ENCODE measurements at places on chromosomes 1 and 21.
A peak's percentile ranks its signal among the peaks of the same experiment; 100 is the strongest.

DNA sequence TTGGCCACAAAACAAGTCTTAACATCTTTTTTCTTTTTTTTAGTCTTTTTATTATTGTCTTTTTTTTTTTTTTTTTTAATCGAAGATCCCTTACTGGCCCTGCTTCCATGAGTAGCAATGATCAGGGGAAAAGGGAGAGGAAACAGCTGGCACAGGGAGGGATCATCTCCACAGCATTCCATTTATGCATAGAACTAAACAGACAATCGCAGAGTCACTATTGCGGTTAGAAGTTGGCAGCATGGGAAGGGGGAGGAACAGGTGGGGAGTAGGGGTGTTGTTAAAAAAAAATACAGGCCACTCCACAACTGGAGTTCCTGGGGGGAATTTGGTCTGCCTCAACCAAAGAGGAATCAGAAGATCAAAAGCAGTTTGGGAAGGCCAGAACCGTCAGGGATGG is 55.4 kb downstream of the C1orf185 start:
- ATAC-seq: no peak

DNA sequence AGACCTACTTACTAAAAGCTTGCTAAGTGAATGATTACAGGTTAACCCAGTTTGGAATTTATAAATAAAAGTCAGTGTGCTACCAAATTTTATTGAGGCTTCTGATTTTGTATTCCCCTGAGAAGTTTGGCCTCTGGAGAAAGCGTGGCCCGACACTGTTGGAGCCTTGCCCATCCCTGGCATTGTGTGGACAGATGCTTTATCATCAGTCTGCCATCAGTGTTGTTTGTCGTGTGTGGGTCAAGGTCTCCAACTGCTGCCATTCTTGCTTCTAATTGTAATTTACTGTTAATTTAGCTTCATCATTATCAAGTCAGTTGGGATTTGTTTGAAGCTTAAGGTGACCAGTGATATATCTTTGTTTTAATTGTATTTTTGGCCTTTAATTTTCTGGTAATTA is 62.0 kb upstream of the LPGAT1 start:
- ATAC-seq: no peak

DNA sequence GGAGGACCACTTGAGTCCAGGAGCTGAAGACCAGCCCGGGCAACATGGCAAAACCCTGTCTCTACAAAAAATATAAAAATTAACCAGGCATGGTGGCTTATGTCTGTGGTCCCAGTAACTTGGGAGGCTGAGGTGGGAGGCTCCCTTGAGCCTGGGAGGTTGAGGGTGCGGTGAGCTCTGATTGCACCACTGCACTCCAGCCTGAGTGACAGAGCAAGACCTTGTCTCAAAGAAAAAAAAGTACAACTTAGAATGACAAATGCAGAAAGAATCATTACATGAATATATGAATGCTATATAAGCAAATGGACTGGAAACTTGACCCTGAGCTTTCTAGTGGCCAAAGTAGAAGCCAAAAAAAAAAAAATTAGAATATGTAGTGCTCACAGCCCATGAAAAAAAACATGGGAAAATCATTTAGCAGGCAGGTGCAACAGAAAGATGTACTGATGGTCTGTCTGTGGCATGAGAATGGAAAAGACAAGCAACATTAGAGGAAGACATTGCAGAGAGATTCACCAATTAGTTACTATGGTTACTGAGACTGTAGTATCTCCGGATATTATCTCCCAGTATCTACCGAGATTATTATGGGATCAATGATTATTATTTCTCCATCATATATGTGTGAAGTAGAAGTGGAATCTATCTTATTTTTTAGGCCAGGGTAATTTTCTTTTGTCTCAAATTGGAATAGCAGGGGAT is 19.2 kb downstream of the ELAPOR1 start:
- ATAC-seq: peak; percentile 97

DNA sequence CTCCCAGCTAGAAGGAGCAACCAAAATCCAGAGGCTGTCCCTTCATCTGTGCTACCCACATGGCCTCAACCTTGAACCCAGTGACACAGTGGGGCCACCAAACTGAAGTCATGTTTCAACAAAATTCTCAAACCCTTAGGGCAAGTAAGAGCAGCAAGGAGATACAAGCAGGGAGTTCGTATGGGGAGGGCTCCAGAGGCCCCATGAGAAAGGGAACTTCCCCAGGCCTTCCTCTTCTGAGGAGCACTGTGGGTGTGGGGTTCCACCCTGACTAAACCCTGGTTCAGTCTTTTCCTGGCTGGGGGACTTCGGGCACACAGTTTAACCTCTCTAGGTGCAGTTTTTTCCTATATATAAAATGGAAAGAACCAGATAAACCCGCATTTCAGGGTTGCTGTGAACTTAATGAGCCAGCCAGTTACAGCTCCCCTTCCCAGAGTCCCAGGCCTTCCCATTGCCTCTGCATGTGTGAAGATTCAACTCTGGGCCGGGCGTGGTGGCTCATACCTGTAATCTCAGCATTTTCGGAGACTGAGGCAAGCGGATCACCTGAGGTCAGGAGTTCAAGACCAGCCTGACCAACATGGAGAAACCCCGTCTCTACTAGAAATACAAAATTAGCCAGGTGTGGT is 8.0 kb upstream of the THEMIS2 start:
- no peak for ATAC-seq

DNA sequence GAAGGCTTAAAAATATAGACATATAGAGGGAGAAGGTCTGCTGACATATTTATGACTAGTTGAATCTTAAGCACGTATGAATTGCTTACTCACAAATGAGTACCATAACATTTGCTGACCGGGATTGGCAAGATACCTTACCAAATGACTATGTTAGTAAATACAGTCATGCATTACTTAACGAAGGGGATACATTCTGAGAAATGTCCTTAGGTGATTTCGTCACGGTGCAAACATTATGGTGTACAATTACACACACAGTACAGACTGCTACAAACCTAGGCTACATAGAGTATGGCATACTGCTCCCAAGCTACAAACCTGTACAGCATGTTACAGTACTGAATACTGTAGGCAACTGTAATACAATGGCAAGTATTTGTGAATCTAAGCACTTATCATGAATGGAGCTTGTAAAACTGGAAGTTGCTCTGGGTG is 19.4 kb upstream of the UBE2U start:
- ATAC-seq: peak; percentile 35

DNA sequence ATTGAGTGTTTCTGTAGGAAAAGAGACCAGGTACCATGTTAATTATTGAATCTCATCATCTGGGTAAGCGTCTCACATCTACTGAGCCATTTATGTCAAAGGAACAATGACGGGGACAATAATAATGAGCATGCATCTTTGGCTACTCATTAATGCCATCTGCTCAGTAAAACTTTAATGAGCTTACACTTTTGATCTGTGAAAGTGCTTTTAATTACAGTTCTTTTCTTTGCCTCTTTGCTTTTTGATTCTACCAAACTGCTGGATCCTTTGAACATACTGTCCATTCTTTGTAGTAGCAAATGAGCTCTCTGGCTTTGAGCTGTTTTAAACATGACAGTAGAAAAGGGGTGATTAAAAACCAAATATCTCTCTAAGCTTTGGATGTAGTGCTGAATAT is 181.2 kb upstream of the IVNS1ABP start:
- no peak for ATAC-seq

- ATAC-seq: no peak
Measured at GRCh38 chr1:227070638-227071285, 130.7 kb downstream of the COQ8A start.

DNA sequence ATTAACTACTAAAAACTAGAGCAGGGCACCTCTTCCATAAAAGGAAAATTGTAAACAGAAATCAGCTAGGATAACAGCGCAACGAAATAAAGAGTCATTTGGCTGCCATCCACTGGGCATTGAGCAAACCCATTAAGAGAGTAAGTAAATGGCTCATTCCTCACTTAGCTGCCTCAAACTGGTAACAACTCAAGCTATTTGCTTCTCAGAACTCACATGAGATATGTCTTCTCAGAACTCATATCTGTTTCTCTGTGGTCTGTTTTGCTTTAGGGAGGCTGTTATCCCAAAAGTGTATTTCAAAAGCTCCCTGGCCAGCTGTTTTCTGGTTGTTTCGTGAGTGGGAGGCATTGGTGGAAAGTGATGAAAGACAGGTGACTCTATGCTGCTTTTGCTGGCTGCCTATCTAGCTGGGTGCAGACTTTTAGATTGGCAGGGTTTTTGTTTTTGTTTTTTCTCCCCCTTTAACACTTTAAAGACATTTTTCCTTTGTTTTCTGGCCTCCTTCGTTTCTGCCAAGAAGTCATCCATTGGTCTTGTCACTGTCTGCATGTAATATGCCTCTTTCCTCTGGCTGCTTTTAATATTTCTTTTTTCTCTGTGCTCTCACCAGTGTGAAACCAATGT is 269.2 kb upstream of the RGS18 start:
- no peak for ATAC-seq

DNA sequence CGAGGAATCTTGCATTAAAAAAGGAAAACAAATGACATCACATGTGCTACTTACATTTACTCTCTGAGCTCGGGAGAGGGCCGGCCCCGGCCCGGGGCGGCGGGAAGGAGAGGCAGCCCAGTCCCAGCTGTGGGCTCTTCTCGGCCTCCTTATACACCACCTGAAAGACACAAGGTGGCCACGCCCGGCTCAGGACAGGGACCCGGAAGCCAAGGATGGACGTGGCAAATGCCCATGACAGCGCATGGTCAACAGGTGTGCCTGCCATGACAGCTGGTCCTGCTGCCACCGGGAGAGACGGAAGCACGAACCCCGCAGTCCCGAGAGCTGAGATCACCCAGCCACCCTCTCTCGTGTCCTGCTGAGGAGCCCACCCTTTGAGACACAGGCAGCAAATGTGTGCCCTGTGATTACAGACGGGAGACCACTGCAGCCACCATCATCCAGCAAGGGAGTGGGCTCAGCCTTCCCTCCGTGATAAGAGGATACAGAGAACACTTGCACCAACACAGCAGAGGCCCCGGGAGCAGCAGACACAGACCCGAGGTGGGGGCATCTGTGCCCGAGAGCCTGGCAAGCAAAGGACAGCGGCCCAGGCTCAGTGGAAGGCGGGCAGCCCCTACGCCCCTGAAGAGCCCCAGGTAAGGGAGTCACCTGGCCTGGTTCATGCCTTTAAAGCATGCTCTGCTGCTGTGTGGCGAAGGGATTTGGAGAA is 8.7 kb downstream of the TPRG1L start:
- no peak for ATAC-seq
